ENCODE measurements at places on chromosomes 11 and 22.

DNA sequence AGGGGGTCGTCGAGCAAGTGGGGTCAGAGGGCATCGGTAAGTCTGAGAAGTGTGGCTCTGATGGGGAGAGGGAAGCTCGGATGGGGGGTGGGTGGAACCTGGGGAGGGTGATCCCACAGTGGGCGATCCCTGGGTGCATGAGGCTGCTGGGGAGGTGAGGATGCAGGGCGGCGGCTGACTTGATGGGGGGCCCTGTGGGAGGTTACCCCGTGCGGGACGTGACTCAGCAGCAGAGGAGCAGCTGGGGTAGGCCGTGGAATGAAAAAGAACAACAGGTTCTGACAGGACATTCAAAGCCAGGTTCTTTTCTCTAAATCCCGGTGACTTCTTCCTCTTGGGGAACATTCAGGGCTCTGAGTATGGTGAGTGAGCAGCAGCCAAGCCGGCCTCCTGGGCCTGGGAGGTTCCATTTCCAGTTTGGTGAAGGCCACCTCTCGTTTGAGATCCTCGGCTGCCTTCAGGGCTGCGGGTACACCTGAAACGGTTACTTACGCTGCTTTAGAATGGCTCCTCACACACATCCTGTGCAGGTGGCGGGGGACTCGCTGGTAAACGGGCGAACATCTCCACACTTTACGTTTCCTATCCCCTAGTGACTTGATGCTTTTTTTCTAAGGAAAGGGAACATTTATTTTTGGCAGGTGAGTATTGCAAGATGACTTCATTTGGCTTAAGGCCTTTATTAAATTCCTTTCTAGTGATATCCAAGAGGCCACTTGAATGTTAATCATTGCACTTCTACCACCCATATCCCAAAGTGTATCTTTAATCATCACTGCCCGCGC lies 278.2 kb downstream of the TBC1D22A start:
- DNase-seq, result no peak

- peak; percentile 12 for DNase-seq
Observed at GRCh38 chr11:96215110-96215782, 127.7 kb downstream of the MAML2 start.

DNA sequence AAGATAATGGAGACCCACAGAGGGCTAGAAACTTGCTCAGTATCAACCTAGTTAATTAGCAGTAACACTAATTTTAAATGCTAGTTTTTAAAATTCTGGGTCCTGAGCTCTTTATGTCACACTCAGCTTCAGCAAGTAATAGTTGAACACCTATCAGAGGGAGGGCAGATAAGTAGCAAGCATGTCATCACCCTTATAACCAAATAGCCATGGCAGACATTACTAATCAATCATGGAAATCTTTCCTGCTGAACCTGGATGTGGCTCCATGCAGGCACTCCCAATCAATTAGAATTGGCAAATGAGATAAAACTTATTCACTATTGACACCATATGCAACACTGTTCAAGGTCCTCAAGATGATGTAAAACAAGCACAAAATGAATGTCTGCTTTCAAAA lies 111.5 kb upstream of the SEZ6L start:
- DNase-seq, result no peak

DNA sequence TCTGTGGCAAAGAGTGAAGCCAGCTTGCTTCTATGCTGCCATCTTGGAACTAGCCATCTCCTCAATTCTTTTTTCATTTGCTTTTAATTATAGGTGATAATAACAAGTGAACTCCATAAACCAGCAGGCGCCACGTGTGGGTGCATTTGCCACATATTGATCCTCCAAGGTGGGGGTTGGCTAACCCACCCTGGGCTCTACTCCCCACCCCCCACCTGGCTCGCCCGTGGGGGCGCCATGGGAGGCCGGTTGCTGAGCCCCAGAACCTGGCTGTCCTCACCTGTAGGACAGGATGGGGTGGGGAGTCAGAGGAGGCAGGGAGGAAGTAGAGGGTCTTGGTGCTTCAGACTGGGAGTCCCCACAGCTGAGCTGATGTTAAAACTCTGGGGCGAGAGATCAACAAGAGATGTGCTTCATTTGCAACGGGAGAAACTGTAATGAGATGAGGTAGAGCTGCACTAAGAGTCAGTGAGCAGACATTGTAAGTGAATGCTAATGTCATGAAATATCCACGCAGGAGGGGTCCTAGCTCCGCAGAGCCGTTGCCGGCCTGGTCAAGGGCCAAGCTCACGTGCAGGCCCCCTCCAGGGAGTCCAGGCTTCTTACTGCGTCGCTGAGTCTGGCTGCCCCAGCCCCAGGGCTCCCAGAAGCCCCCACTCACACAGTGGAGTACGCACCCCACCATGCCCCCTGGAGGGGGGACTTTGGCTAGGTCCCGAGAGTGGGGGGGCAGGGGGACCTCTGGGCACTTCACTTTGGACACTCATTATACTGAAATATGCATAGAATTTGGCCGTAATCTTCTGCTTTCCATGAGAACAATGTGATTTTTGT lies 59.4 kb downstream of the BRD1 start:
- DNase-seq, result no peak

DNA sequence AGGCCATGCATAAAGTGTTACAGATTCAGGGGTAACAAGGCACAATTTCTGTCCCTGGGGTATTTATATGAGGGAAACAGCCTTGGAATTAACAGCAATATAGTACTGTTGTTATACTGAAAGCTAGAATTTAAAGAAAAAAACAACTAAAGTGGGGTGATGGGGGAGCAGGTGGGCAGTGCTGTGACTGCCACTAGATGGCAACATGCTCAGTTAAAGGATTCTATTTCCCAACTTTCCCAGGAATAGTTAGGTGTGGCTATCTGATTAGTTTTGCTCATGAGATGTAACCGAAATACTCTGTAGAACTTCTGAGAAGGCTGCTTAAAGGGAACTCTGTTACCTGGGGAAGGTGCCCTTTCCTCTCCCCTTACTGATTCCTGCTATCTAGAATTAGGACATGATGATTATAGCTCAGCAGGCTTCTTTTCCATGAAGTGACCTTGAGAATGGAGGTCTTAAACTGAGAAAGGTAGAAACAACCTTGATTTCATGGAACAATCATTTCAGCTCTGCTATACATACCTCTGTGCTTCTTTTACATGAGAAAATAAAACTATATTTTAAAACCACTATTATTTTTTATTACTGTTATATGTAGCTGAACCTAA lies 102.6 kb downstream of the RELT start:
- DNase-seq, result no peak

- DNase-seq, result no peak
Observed at GRCh38 chr11:118144301-118145268, 8.0 kb downstream of the SCN4B start.
